ENCODE measurements at places on chromosomes 2 and 18.

GRCh38 chr2:239599299-239599698 is 198.5 kb upstream of the HDAC4 start:
- no peak for DNase-seq

DNA sequence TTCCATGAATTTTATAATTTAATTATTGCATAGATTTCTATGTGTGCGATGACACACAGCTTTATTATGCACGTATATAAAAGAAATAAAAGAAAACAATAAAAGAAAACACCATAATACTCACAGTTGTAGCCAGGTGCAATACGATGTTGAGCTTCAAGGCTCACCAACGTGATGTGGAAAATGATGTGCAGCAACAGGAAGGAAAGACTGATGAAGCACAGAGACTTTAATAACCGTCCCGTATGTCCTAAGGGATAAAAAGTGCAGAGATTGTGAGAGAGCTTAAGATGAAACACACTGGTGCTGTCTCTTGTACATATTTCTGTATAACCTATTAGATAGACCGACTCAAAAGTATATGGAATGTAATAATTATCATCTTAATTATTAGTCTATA is 170.0 kb downstream of the PIEZO2 start:
- DNase-seq = no peak

DNA sequence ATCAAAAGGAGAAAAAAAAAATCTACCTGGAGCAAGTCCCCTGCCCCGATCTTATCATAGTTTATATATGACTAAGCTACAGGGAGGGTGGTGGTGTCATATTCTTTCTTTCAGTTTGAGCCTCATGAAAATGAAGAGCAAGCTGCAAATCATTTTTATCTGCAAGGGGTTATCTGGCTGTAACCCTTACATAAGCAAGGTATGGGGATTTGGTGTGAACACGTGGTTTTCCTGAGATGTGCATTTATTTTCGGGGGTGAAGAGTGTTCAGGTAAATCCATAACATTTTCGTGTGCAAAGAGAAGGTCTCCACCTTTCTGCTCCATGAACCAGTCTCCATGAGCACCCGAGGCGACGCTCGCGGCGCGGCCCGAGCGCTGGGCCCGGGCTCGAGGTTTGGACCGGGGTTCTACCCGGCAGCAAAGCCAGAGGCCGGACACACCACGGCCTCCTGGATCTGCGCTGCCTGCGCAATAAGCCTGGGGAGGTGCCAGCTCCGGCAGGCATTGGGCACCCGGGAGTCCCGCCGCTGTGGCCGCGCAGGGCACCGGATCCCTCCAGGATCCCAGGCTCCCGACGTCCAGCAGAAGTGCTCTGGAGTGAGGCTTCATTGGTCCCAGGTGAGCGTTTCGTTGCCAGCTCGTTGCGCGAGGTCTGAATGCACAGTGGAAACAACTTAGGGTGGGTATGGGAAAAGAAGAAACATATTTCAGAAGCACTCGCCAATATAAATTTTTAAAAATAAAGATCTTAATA is 36.1 kb upstream of the GPD2 start:
- DNase-seq = no peak

GRCh38 chr18:48950536-48951447 is at the start of gene SMAD7:
Gene SMAD7 (minus strand): TSS chr18:48950965. CDS start chr18:48950424, 541 bp downstream.
- no peak for DNase-seq

Data from activated T-helper 1 cell treated with Interleukin-2 at 50 U/mL for 16 hours (primary cell).